ENCODE measurements at places on chromosomes 12 and 14.

DNA sequence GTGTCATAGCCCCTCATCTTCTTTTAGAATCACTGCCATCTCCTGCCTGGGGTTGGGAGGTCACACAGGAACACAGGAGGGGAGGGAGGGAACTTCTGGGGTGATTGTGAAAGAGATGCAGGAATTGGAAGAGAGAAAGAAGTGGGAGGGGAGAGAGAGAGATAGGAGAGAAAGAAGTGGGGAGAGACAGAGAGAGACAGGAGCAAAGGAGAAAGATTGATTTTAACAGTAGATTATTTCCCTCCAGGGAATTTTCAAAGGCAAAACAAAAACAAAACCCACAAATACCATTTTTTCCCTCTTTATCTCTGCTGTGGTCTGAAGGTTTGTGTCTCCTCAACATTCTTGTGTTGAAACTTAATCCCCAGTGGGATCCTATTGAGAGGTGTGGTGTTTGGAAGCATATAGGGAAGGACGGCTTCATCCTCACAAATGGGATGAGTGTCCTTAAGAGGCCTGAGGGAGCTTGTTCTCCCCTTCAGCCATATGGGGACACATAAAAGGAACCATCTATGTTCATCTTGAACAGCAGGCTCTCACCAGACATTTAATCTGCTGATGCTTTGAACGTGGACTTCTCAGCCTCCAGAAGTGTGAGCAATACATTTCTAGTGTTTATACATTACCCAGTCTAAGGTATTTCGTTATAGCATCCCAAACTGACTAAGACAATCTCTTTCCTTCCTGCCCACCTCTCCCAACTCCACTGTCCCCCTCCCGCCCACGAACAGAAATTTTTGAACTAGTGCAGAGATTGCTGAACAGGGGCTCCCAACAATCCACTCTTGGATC is 134.9 kb upstream of the MAX start:
- DNase-seq, result no peak

GRCh38 chr12:2535583-2536204 is 259.1 kb upstream of the FKBP4 start:
- DNase-seq, result no peak

GRCh38 chr12:130425698-130426245 is 88.1 kb downstream of the PIWIL1 start:
- DNase-seq, result no peak

GRCh38 chr14:103679351-103679750 is 35.9 kb downstream of the XRCC3 start:
- DNase-seq, result peak; percentile 36

DNA sequence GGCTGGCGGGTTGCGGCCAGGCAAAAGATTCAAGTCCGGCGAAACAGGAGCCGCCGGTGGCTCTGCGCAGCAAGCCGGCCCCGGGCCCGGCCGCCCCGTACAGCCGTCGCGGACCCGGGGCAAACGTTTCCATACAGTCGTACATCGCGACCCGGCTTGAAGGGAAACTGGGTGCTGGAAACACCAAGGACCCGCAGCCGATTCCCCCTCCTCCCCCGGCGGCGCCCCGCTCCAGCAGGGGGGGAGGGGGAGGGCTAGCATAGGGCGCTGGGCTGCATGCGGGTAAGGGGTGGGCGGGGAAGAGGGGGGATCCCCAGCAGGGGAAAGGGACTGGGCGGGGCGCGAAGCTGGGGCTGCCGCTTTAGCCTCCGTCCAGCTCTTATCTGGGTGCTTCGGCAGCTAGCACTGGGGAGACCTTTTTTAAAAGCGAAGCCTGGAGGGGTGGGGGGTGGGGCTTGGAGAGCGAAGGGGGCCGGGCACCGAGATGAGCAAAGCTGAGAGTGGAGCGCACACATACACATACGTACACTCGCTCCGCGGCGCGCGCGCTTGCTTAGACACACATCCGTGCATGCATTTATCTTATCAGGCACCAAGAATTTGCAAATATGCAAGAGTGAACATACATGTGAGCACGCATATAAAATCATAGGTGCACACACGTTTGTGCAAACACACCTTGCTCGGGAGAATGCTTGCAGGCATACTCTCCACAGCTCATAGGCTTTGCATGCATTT is 11.9 kb downstream of the RARG start:
- peak; percentile 84 for DNase-seq

DNA sequence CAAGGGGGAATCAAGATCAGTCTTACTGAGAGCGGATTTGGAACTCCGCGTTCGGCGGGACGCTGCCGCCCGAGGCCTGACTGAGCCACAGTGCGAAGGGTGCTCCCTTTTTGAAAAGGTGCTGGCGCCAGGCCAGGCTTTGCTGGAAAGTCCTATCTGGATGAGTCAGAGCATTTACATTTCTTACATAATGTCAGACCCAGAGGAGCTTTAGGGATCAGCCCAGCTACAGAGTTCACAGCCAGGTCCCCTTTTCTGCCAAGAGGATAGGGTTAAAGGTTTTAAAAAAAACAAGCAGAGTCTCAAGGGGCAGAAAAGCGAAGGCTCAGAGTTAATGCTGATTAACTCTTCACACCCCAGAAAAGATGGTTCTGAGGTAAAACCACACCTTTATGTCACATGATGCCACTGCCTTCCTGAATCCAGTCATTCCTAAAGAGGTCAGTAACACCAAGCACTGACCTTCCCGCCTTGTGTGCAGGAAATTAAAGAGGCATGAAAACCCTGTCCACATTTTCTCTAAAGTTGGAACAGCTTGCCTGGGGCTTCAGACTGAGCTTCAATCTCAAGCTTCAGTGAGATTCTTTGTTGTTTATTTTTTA is 11.7 kb upstream of the FBXL14 start:
- peak; percentile 78 for DNase-seq

DNA sequence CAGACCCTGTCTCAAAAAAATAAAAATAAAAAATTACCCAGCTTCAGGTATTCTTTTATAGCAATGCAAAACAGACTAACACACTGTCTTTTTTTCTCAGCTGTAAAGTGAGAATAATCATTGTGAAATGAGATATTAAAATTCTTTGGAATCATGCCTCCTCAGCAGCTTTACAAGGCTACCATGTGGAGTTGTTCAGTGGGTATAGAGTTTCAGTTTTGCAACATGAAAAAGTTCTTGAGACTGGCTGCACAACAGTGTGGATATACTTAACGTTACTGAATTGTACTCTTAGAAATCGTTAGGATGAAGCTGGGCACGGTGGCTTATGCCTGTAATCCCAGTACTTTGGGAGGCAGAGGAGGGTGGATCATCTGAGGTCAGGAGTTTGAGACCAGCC is 15.7 kb upstream of the MAPKAPK5 start:
- no peak for DNase-seq

DNA sequence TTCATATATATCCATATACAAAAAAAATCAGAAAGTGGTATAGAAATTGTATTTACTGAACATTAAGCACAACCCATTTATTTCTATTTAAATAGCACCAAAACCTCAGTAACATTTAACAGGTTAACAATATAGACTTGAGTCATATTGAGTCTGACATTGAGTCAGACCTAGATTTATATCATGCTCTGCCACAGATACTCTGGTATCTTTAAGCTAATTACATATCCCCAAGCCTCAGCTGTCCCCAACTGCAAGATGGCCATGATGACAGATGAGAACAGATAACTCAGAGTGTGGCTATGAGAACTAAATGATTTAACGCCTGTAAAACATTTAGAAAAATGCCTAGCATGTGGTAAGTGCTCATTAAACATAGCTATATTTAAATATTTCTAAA is 40.3 kb downstream of the IFNG start:
- peak; percentile 37 for DNase-seq

- no peak for DNase-seq
Observed at GRCh38 chr14:83356080-83356479, 1822.4 kb upstream of the SEL1L start.

- DNase-seq, result no peak
Observed at GRCh38 chr12:5078423-5078822, 34.7 kb downstream of the KCNA5 start.

GRCh38 chr12:123839826-123840225 is 77.7 kb downstream of the DNAH10 start:
- no peak for DNase-seq

DNA sequence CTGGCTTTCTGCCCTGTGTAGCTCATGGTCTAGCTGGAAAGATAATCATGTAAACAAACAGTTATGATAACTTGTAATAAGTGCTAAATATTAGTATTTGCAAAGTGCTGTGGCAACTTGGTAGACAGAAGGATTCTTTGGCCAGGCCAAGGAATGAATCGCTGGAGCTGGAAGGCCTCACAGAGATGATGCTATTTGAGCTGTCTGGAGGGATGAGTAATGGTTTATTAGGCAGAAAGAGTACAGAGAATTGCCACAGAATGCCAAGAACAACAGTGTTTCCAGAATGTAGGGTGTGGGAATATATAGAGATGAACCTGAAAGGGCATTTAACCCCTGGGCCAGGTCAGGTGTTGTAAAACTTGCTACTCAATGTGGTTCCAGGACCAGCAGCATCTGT is 27.6 kb downstream of the OTX2 start:
- DNase-seq, result no peak

GRCh38 chr12:46524778-46525177 is 152.2 kb upstream of the SLC38A2 start:
- no peak for DNase-seq

DNA sequence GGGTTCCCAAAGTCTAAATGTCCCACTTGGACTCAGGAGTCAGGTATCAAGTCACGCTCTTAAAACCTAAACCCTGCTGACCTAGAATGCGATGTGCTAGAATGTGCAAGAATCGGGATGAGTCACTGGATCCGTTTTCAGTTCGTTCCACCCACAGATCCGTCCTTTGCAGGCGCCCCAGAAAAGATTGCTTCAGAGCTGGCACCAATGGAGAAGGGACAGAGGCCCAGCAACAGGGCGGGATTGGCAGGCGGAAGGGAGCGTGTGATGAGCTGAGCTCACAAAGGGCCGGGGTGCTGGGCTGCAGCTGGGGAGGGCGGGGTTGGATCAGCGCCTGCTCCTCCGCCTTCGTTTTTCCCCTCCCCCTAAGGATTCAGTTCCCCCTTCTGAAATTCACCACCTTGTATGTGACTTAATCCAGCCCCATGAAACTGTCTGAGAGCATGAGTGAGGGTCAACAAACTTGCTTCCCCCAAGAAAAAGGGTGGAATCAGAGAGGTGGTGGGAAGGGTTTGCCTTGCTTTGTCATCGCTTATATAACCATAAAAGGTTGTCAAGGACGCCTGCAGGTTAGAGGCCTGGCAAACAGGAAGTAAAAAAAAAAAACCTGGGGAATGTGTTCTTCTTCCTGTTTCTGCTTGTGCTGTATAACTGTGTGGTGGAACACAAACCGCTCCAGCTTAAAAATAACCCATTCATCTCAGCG is 2.8 kb upstream of the UBC start:
- DNase-seq, result peak; percentile 93

- DNase-seq, result no peak
Observed at GRCh38 chr14:53350429-53350828, 197.3 kb upstream of the DDHD1 start.

- no peak for DNase-seq
Observed at GRCh38 chr14:42172304-42172703, 565.6 kb downstream of the LRFN5 start.

GRCh38 chr12:109446-109845 is 42.9 kb downstream of the IQSEC3 start:
- no peak for DNase-seq

DNA sequence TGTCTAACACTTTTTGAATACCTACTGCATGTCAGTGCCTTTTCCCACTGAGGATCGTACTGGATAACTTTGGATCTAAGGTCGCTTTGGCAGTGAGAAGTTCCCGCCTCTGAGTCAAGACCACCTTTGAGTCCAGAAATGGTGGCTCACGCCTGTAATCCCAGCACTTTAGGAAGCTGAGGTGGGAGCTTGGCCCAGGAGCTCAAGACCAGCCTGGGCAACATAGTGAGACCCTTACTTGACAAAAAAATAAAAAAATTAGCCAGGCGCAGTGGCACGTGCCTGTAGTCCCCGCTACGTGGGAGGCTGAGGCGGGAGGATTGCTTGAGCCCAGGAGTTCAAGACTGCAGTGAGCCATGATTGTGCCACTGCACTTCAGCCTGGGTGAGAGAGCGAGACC is 61.1 kb downstream of the CHST11 start:
- DNase-seq, result no peak

GRCh38 chr12:62136496-62136895 is 123.7 kb upstream of the USP15 start:
- no peak for DNase-seq

- no peak for DNase-seq
Observed at GRCh38 chr12:13777374-13777773, 204.0 kb downstream of the GRIN2B start.

- DNase-seq, result no peak
Observed at GRCh38 chr14:103909531-103910261, 18.6 kb upstream of the TDRD9 start.

- DNase-seq, result no peak
Observed at GRCh38 chr12:31215518-31216232, 110.3 kb downstream of the SINHCAF start.

All from activated naive CD4-positive, alpha-beta T cell treated with Interleukin-2 at 50 U/mL for 16 hours (primary cell).